ENCODE measurements at places on chromosomes 3 and 15. TPM values are rescaled to one million over a fixed set of nuclear protein-coding genes. Genes with fewer than 3 reads are reported as not detected.

CILP gene
- 165 TPM for total RNA-seq

MFN1 gene
- 51.7 TPM for total RNA-seq

WDR49 gene
- 0.85 TPM for total RNA-seq

ANKDD1A gene
- total RNA-seq: 27.3 TPM

CGNL1 gene
- total RNA-seq: 2.5 TPM

CD80 gene
- 0.65 TPM for total RNA-seq

SI gene
- total RNA-seq: not detected

CPA3 gene
- total RNA-seq: 23.3 TPM

HRG gene
- not detected for total RNA-seq

SLC9A9 gene
- 22.7 TPM for total RNA-seq

CFAP20DC gene
- 0.38 TPM for total RNA-seq

MORC1 gene
- total RNA-seq: not detected

KLF13 gene
- total RNA-seq: 39.6 TPM

SCN5A gene
- total RNA-seq: not detected

STIMATE gene
- total RNA-seq: 25.0 TPM

GOLGA8M gene
- 4.4 TPM for total RNA-seq
